ENCODE measurements at places on chromosomes 2 and 18.
A peak's percentile ranks its signal among the peaks of the same experiment; 100 is the strongest.

DNA sequence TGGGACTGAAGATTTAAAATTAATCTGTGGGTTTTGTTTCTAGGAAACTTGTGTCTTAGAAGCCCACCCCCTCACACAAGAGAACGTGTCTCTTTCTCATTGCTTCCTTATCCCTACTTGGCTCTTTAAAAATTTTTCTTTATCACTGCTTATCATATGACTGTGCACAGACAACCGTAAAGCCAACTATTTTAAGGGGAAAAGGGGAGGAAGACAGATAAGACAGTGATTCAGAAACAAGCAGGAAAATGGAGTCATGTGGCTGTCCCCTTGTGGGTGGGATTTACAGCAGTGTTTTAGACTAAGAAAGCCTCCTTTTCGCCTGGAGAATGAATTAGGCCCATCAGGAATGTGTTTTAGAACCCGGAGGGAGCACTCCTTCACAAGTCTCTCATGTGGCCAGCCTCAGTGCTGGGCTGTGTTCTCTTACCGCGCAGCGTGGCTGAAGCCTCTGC, 17.6 kb downstream of the PRKCE start:
- DNase-seq: no peak

- DNase-seq: no peak
Measured at GRCh38 chr2:157684940-157685466, 56.3 kb upstream of the ACVR1C start.

DNA sequence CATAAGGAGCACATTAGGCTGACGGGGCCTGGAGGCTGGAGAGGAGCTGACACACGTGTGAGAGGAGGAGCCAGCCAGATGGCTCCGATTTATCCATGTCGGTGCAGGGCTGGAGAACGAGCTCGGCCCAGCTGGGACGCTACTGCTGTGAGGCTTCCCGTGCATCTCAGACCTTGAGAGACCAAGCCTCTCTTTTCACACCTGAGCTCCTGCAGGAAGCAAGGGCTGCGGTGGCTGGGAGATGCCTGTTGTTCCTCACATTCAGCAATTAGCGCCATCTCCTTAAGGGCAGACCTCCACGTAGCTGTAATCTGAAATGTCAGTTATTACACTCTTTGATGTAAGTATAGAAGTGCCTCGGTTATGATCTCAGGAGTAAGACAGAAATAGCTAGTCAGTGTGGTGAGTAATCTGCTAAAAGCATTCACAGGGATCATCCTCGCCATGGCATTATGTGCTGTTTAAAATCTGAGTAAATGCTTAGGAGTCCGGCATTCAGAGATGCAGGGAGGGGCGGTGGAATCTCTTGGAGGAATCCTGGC, 107.9 kb downstream of the PRKCE start:
- DNase-seq: no peak

DNA sequence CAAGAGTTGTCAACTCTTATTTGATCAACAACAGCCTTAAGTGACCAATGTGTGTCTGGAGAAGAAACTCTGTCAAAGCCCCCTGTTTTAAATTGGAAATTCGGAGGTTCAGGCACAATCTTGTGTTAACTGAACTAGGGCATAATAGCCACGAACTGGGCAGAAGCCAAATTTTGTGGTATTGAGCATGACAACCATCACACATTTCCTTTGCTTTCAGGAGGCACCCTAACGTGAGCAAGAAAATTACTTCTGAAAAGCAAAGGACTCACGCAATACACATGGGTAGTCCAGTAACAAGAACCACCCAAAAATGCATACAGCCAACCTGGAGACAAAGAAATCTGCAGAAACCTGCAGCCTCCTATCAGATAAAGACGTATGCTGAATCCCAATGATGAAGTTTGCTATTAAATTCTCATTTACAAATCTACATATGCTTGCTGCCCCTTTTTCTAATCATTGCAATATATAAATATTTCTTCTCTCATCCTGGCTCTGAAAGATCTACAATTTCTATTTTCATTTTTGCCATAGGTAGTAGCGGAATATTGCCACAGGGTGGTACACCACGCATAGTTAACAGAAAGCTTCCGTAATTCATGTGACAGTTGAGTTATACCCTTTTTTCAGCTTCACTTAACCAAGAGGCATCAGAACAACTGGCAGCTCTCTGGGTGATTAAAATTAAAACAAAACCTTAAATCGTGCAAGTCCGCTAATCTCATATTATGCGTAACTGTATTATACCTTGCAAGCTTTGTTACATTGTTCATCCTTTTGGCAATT, 495.8 kb downstream of the NRXN1 start:
- DNase-seq: no peak

DNA sequence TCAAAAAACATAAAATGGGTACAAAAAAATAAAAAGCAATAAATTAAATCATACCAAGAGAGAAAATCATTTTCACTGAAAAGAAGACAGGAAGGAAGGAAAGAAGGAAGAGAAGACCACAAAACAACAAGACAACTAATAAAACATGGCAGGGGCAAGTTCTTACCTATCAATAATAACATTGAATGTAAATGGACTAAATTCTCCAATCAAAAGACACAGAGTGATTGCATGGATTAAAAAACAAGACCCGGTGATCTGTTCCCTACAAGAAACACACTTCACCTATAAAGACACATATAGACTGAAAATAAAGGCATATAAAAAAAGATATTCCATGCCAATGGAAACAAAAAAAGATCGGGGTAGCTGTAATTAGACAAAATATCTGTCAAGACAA, 82.6 kb upstream of the CERS6 start:
- no peak for DNase-seq

DNA sequence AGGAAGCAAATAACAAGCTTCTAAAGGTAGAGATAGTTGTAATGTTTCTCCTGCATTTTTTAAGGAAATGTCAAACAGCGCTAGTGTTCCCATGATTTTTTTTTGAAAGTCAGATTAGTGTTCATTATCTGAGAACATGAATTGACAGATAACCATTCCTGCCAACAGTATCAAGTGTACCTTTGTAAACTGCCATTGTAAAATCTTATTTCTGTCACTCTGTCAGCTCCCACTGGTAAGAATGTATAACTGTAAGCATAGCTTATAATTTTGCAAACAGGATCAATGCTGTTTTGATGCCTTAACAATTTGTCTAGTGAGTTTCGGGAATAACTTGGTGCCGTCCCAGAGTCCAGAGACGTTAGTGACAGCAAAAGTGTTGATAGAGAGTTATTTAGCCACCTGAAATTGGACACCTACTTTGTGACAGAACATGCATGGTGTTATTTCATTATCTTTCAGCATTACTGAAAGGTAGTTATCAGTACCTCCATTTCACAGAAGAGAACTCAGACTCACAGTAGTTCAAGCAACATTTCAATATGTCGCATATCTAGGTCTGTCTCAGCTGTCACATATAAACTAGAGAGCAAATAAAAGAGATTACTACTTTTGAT, 221.4 kb downstream of the THSD7B start:
- DNase-seq: no peak

DNA sequence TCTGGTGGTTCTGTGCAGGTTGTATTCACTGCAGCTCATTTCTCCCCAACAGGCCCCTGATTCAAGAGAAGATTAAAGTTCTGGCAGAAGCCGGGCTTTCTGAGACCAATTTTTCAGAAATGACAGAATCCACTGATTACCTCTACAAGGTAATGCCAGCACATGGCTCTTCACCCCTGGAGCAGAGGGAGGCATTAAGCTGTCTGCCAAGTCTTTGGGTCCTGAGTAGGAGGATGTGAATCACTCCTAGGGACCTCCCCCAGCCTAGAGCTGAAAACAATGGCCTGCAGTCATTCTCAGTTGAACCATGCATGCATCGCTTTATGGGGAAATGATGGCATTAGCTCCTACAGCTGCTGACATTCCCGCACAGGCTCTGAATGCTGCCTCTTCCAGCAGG, 20.5 kb upstream of the RPL37A start:
- DNase-seq: no peak

- no peak for DNase-seq
Measured at GRCh38 chr2:25021791-25022362, 20.0 kb upstream of the EFR3B start.

DNA sequence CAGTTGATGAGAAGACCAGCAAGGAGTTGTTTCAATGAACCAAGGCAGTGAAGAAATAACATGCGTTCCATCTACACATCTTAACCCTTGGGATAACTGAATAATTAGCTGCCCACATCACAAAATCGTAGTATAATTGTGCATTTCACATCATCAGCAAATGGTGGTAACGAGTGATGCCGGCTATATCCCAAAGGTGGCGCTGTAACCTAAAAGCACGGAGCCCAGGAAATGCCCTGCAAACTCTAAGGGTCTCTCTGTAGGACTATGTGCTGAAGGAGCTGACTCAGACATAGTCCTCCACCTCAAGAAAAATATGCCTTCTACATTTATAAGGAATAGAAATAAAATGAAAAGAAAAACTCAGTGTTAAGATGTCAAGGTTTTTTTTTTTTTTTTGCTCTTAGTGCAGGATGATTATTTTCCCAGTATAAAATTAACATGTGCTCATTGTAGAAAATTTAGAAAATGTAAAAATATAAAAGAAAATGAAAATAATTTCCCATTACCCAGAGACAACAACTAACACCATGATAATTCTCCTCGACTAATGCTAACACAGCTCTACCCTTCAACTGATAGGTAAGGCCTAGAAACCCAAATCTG, 23.1 kb upstream of the DSG3 start:
- no peak for DNase-seq

GRCh38 chr2:120892271-120892966, 156.8 kb downstream of the GLI2 start:
- DNase-seq: no peak

DNA sequence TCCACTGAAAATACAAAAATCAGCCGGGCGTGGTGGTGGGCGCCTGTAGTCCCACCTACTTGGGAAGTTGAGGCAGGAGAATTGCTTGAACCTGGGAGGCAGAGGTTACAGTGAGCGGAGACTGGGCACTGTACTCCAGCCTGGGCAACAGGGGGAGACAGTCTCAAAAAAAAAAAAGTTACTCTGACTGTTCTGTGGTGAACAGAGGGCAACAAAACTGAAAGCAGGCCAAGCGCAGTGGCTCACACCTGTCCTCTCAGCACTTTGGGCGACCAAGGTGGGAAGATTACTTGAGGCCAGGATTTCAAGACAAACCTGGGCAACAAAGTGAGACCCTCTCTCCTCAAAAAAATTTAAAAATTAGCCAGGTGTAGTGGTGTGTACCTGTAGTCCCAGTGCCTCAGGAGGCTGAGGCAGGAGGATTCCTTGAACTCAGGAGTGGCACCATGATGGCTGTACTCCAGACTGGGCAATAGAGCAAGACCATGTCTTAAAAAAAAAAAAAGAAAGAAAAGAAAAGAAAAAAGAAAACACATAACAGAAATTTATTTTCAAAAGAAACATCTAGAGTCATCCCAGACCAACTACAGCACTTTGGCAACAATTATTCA, 13.6 kb upstream of the RTN4 start:
- DNase-seq: no peak

- DNase-seq: no peak
Measured at GRCh38 chr2:46554397-46554796, 75.0 kb downstream of the TMEM247 start.

GRCh38 chr2:8994386-8994785, 9.1 kb downstream of the MBOAT2 start:
- DNase-seq: no peak

DNA sequence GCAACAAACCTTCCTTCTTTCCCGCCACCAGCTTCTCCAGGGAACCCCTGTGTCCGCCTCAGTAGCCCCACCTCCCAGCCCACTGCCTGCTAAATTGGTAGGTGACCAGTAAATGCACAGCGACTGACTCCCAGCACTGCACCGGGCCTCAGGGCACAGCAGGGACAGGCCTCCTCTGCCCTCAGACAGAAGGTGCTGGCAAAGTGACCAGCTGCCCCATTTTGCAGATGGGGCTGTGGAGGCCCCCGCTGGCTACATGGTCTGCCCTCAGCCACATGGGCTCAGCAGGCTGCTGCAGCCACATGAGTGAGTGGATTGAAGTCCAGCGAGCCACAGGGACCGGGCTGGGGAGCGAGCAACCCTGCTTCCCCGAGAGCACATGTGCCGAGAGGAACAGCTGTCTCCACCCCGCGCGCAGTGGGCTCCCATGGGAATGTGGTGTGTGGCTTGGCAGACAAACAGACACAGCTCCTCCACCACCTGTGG, 7.8 kb upstream of the NPPC start:
- DNase-seq: no peak

DNA sequence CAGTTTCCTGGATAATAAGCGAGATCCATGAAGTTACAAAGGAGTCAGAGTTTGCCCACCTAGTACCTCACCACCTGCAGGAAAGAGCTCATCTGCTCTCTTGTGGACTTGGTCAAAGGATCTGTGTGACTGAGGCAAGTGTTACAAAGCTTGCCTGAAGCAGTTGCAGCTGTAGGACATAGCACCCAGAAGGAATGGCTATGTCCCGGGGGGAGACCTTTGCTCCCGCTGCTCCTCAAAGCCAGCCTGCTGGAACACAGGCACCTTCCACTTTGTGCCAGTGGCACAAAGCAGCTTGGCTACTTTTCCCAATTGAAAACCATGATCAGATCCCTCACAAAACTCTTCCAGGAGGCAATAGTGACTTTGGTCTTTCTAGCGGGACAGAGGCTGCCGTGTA, 3.1 kb upstream of the SULT1C2 start:
- no peak for DNase-seq

DNA sequence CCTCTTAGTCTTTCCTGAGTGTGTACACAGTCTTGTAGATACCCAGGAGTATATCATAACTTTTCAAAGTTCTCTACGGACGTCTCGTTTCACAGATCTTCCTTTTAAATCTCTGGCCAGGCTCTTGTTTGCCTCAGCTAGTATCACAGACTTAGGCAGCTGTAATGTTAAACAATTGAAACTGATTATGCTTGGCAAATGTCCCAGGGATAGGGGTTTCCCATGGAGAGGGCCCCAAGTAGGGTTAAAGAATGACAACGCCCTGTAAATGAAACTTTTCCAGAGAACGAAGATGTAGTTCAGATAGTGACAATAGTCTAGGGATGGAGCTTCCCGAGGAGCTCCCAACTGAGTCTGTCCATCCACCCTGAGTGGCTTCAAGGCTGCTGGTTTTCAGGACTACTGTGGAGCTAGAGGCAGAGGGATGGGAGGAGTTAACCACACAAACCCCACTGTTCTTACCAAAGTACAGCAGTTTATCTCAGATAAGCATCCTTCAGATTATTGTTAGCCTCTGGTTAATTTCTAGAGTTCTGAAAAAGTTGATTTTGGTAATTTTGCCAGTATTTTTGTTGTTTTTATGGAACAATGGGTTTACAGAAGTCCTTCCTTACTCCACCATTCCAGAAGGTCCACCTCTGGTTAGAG, 9.1 kb downstream of the NEURL3 start:
- no peak for DNase-seq

DNA sequence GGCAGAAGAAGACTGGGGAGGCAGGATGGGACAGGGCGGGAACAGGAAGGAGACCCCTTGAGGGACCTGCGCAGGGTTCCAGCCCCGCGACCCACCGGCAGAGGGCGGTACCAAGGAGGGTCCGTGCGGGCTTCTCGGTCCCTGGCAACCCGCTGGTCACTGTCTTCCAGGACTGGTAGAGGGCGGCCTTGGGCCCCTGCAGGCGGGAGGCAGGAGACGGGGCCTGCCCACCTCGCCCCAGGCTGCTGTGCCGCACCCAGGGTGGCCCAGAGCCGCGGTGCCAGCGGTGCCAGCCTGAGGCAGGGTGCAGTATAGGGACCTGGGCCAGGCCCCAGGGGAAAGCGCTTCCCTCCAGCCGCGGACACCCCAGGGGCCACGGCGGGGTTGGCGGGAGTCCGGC, 34.5 kb downstream of the NEURL3 start:
- peak; percentile 47 for DNase-seq

Data from CD4-positive, alpha-beta T cell treated with Interleukin-12 subunit alpha and Interleukin-12 subunit beta, for 1 hour (primary cell).